ENCODE measurements at places on chromosomes 5 and 9.

- H3K4me3 ChIP-seq, result no peak overlapping the region
- peaks cover 27% of the 10 kb centered on the region for H3K4me1 ChIP-seq
- no peak for DNase-seq
- H3K27ac ChIP-seq, result no peak overlapping the region
These were observed 23.2 kb upstream of the SLC25A51 start for GRCh38 chr9:37927132-37927531.

- H3K27me3 ChIP-seq, result no peaks in the 10 kb centered on the region
- H3K4me3 ChIP-seq, result no peak overlapping the region
- DNase-seq, result no peak
- H3K27ac ChIP-seq, result no peak overlapping the region
- no peaks in the 10 kb centered on the region for H3K4me1 ChIP-seq
- H3K36me3 ChIP-seq, result no peaks in the 10 kb centered on the region
These were observed 304.1 kb downstream of the FGF10 start for GRCh38 chr5:44085083-44085482.

DNA sequence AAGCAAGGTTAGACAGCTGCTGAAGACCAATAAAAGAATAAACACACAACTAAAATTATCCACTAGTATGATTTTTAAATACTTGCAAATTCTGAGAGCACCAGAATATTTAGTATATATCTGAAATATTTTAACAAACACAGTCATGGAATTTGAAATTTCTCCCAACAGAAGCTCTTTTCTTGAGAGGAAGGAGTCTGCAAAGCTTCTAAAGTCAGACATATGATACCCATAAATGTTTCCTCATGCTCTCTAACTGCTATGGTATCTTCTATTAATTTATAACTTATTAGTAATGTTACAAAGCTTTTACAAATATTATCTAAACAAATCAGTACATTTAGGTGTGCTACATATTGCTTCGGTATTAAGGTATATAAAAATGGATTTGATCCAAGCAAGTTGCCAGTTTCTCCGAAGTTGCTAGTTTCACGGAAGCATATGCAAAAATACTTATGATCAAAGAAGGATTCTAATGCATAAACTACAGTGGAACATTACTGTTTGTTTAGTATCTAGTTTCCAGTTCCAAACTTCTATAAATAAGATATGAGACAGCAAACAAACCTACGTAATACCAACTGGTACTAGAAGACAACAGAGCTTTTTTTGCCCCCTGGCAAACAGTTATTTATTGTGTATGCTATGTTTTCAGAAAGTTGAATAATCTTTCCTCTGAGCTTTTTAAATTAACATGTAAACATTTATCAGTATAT, 22.0 kb downstream of the FNIP1 start:
- H3K27me3 ChIP-seq, result no peaks in the 10 kb centered on the region
- no peak overlapping the region for H3K27ac ChIP-seq
- DNase-seq, result no peak
- H3K4me1 ChIP-seq, result no peaks in the 10 kb centered on the region
- no peak overlapping the region for H3K4me3 ChIP-seq
- no peaks in the 10 kb centered on the region for H3K36me3 ChIP-seq

- DNase-seq, result no peak
- no peak overlapping the region for H3K4me3 ChIP-seq
- H3K36me3 ChIP-seq, result peaks cover 9% of the 10 kb centered on the region
- H3K4me1 ChIP-seq, result no peaks in the 10 kb centered on the region
- H3K27me3 ChIP-seq, result no peaks in the 10 kb centered on the region
These were observed 247.1 kb upstream of the PANK3 start for GRCh38 chr5:168826246-168826725.

DNA sequence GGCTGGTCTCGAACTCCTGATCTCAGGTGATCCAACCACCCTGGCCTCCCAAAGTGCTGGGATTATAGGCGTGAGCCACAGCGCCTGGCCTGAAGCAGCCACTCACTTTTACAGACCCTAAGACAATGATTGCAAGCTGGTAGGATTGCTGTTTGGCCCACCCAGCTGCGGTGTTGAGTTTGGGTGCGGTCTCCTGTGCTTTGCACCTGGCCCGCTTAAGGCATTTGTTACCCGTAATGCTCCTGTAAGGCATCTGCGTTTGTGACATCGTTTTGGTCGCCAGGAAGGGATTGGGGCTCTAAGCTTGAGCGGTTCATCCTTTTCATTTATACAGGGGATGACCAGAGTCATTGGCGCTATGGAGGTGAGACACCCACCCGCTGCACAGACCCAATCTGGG, 1.5 kb downstream of the CA9 start:
- H3K27me3 ChIP-seq, result peaks cover 3% of the 10 kb centered on the region
- no peaks in the 10 kb centered on the region for H3K36me3 ChIP-seq
- peaks cover 11% of the 10 kb centered on the region for H3K4me1 ChIP-seq
- no peak overlapping the region for H3K27ac ChIP-seq
- H3K4me3 ChIP-seq, result peak overlapping the region; percentile 62

GRCh38 chr5:145579301-145579700, 255.8 kb downstream of the PRELID2 start:
- no peak overlapping the region for H3K27ac ChIP-seq
- H3K27me3 ChIP-seq, result no peaks in the 10 kb centered on the region
- no peak for DNase-seq
- no peaks in the 10 kb centered on the region for H3K36me3 ChIP-seq
- no peak overlapping the region for H3K4me3 ChIP-seq
- peaks cover 2% of the 10 kb centered on the region for H3K4me1 ChIP-seq

GRCh38 chr5:91269198-91269597, 113.9 kb downstream of the ARRDC3 start:
- no peaks in the 10 kb centered on the region for H3K27me3 ChIP-seq
- H3K27ac ChIP-seq, result no peak overlapping the region
- H3K4me1 ChIP-seq, result no peaks in the 10 kb centered on the region

- no peak for DNase-seq
- peaks cover 6% of the 10 kb centered on the region for H3K4me1 ChIP-seq
- no peak overlapping the region for H3K4me3 ChIP-seq
These were observed 15.9 kb upstream of the DUSP1 start for GRCh38 chr5:172786736-172787462.

GRCh38 chr5:116765441-116765840, 190.8 kb upstream of the SEMA6A start:
- no peaks in the 10 kb centered on the region for H3K27me3 ChIP-seq
- H3K36me3 ChIP-seq, result no peaks in the 10 kb centered on the region
- peak; percentile 8 for DNase-seq
- H3K4me1 ChIP-seq, result peaks cover 3% of the 10 kb centered on the region
- no peak overlapping the region for H3K4me3 ChIP-seq

DNA sequence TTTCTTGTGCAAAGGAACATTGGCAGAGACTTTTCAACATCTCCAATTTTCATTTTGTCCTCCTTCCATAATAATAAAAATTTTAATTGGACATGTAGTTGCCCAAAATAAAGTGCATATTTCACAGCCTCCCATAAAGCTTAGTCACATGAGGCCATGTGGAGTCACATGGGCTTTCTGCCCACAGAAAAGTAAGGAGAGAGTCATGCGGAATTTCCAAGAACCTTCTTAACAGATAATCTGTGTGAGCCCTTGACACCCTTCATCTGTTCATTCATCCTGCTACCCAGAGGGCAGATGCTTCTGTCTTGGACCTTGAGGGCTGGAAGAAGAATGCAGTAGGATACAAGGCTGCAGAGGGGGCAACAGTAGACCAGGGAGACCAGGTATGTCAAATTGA, 60.7 kb downstream of the APTX start:
- H3K27ac ChIP-seq, result no peak overlapping the region
- H3K4me3 ChIP-seq, result no peak overlapping the region
- no peaks in the 10 kb centered on the region for H3K4me1 ChIP-seq

DNA sequence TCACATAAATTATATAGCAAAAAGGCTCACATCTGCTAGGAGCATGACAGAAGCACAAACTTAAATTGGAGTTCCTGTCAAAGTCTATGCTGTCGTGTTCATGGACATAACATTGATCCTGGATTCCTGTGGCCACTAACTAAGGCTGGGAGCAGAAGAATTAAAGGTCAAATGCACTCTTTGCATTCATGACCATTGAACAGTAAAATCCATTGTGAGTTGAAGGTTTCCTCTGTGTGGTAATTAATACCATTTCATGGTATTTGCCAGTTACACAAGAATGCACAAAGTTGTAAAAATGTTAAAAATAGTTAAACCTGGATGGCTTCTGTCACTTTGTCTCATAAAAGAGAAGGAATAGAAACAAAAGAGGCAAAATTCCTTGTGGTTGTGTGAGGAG, 242.6 kb downstream of the NPR3 start:
- no peak for DNase-seq
- no peak overlapping the region for H3K27ac ChIP-seq
- H3K4me3 ChIP-seq, result no peak overlapping the region
- no peaks in the 10 kb centered on the region for H3K27me3 ChIP-seq
- H3K36me3 ChIP-seq, result no peaks in the 10 kb centered on the region

- DNase-seq, result peak; percentile 18
- H3K36me3 ChIP-seq, result no peaks in the 10 kb centered on the region
- H3K4me1 ChIP-seq, result no peaks in the 10 kb centered on the region
- no peaks in the 10 kb centered on the region for H3K27me3 ChIP-seq
These were observed 44.7 kb upstream of the VCAN start for GRCh38 chr5:83426855-83427254.

GRCh38 chr5:55308254-55308836, 556 bp downstream of the MTREX start:
- H3K27ac ChIP-seq, result peak overlapping the region; percentile 88
- H3K27me3 ChIP-seq, result no peaks in the 10 kb centered on the region
- no peaks in the 10 kb centered on the region for H3K36me3 ChIP-seq
- peak; percentile 26 for DNase-seq

GRCh38 chr9:79615038-79615437, 43.3 kb downstream of the TLE4 start:
- no peaks in the 10 kb centered on the region for H3K27me3 ChIP-seq
- no peak overlapping the region for H3K27ac ChIP-seq
- no peak for DNase-seq
- no peak overlapping the region for H3K4me3 ChIP-seq
- H3K4me1 ChIP-seq, result peaks cover 7% of the 10 kb centered on the region

DNA sequence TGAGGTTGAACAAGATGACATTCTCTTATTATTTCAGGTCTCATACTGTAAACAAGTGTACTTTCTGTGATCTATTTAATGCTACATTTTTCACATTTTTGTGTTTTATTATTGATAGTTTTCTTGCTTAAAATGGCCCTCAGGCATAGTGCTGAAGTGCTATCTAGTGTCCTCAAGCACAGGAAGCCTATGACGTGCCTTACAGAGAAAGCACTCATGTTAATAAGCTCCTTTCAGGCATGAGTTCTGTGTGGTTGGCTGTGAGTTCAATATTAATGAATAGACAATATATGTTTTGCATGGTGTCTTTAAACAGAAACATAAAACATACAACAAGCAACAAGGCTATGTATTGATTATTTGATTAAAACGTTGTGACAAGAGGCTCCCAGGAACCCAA, 450.1 kb downstream of the PLK2 start:
- H3K27ac ChIP-seq, result no peak overlapping the region
- no peaks in the 10 kb centered on the region for H3K27me3 ChIP-seq
- no peaks in the 10 kb centered on the region for H3K4me1 ChIP-seq

DNA sequence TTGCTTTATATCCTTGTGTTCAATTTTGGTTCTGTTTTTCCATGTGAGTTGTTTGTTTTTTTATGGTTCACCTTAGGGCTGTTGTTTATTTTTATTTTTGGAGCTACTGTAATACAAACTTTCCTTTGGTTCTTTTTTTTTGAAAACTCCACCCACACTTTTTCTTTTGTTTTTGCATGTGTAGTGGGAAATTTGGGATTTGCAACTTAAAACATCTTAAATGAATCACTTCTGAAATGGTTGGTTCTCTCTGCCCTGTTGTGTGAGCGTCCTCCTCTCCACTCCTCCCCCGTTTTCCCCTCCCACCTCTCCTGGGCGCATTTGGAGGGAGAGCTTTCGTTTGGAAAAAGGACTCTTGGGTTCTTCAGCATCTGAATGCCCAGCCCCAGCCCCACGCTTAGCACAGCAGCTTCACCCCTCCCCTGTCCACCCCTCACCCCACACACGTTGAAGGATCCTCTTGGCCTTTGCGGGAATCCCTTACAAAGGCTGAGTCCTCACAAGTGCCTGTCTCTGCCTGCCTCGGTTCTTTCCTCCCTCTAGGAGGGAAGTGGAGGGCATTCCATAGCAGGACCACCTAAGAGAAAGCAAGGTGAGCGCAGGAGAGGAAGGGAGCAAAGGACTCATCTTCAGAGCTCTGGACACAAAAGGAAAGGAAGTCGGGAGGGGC, 67.2 kb downstream of the DMRT1 start:
- peaks cover 3% of the 10 kb centered on the region for H3K27me3 ChIP-seq
- no peak for DNase-seq
- H3K36me3 ChIP-seq, result no peaks in the 10 kb centered on the region
- no peak overlapping the region for H3K27ac ChIP-seq

DNA sequence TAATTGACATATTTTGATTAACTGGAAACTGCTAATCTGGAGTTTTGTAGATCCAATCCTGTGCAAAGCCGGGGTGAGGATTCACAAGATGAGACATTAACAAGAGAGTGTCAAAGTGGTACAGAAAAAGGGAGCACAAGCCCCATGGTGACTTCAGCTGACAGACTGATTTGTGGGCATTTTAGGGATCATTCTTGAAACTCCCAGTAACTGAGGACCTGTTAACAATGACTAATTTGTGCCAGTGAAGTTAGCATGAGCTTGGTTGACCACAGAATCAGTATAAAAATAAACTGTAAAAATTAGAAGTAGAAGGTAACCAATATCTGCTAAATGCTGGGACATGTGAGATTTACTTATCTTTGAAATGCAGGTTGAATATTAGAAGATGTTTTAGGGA, 1578.3 kb downstream of the EFNA5 start:
- H3K27me3 ChIP-seq, result no peaks in the 10 kb centered on the region
- no peak overlapping the region for H3K27ac ChIP-seq
- no peak for DNase-seq
- no peaks in the 10 kb centered on the region for H3K36me3 ChIP-seq
- H3K4me1 ChIP-seq, result peaks cover 4% of the 10 kb centered on the region

GRCh38 chr9:96135076-96135752, 166.8 kb downstream of the HSD17B3 start:
- no peak overlapping the region for H3K27ac ChIP-seq
- H3K27me3 ChIP-seq, result peaks cover 14% of the 10 kb centered on the region
- no peak for DNase-seq

GRCh38 chr5:166365164-166365563, 1926.3 kb upstream of the WWC1 start:
- H3K36me3 ChIP-seq, result no peaks in the 10 kb centered on the region
- no peaks in the 10 kb centered on the region for H3K27me3 ChIP-seq
- DNase-seq, result no peak
- H3K4me3 ChIP-seq, result no peak overlapping the region

DNA sequence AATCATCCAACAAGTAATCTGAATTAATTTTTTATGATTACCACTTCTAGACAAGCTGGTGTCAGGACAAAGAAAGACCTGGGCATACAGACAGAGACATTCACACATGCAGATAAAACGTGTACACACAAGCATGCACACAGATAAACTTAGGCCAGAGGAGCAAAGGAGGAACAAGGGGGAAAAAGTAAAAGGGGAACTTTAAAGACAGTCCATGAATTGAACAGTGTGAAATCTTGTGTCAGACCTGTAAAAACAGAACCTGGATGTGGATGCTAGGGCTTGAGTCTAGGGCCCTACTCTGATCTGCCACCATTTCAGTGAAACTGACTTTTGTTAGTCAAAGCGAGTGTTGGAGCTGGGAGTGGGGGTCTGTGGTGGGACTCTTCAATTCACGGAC, 11.2 kb upstream of the ZSWIM6 start:
- H3K36me3 ChIP-seq, result no peaks in the 10 kb centered on the region
- H3K4me3 ChIP-seq, result no peak overlapping the region
- no peak for DNase-seq
- peaks cover 7% of the 10 kb centered on the region for H3K4me1 ChIP-seq
- H3K27me3 ChIP-seq, result no peaks in the 10 kb centered on the region

Measured in trophoblast cell (in vitro differentiated cells and primary cell).